Inflammatory macrophage treated with lipopolysaccharide for 1 hour (primary cell): ENCODE measurements at places on chromosomes 7 and 10.

DNA sequence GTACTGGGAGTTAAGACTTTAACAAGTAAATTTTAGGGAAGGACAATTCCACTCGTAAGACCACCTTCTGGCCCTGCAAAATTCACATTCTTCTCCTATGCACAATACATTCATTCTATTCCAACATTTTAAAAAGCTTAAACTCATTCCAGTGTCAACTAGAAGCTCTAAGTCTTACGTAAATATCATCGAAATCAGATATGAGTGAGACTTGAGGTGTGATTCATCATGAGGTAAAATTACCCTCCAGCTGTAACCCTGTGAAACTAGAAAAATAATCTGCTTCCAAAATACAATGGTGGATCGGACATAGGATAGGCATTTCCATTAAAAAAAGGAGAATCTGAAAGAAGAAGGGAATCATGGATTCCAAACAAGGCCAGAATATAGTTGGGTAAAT is 370.3 kb downstream of the CDC14C start:
- no peak for DNase-seq

DNA sequence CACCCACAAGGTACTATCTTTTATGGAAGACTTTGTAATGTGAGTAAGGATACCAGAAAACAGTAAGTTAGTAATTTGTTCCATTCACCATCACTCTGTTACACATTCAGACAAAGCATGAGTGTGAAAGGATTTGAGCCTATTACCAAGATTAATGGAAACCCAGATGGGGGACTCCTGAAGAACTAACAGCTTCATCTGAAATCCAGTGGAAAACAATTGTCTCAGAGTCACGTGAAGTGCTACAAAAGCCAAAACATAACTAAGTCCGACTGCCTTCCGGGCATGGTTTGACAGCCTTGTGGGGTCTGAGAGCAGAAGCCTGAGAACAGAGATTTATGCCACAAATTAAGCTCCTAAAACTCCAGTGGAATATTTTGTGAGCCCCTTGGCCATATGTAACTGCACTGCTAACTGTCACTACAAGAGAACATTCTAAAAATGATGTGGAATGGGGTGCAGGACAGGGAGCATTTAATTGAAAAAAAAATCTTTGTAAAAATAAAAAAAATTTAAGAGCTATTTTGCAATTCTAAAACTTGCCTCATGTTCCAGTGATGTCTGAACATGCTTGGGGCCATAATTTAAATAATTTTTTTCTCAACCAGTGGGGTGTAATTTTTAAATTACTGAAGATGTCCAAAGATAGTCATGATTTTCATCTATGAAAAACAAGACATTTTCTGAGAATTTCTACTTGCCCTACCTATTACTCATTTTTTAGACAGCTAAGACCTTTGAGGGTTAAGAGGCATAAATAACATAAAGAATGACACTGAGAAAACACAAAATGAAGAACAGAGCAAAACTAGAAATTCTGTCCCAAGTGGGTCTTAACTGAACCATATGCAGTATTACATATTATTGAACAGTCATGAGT is 555.0 kb downstream of the INHBA start:
- DNase-seq, result no peak

- no peak for DNase-seq
Measured at GRCh38 chr10:69375307-69376151, 41.2 kb downstream of the TACR2 start.

DNA sequence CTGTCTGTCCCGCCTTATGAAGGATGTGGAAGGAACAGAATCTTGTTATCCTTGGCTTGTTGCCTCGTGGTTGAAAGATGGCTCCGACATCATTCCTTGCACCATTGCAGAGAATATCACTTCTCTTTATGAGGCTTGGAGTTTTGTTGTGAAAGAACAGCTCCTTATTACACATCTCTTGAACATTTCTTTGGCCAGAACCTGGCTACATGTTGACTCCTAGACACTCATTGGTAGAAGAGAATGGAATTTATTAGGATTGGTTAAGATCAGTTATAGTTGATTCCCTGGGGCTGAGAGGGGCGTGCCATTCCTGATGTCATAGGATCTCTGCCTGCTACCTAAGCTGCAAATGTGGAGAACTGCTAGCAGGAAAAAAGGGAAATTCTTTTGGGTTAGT is 180.5 kb upstream of the CTBP2 start:
- DNase-seq, result peak; percentile 4

DNA sequence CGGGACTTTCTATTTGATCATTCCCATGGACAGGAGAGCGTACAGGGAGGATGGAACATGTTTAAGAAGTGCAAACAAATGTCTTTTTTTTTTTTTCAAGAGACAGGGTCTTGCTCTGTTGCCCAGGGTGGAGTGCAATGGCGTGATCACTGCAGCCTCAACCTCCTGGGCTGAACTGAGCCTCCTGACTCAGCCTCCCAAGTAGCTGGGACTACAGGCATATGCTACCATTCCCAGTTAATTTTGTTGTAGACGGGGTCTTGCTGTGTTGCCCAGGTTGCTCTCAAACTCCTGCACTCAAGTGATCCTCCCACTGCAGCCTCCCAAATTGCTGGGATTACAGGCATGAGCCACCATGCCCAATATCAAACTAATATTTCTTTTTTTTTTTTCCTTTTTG is 40.5 kb downstream of the SPDYE5 start:
- DNase-seq, result no peak

- DNase-seq, result no peak
Measured at GRCh38 chr7:127665922-127666321, 13.9 kb downstream of the SND1 start.

GRCh38 chr10:132707776-132708171 is 78.2 kb downstream of the NKX6-2 start:
- no peak for DNase-seq

- peak; percentile 72 for DNase-seq
Measured at GRCh38 chr10:124641282-124642087, 102.7 kb downstream of the FAM53B start.

GRCh38 chr10:119422682-119423509 is 119.6 kb downstream of the RGS10 start:
- DNase-seq, result no peak

- no peak for DNase-seq
Measured at GRCh38 chr7:122217125-122217524, 73.1 kb upstream of the AASS start.

DNA sequence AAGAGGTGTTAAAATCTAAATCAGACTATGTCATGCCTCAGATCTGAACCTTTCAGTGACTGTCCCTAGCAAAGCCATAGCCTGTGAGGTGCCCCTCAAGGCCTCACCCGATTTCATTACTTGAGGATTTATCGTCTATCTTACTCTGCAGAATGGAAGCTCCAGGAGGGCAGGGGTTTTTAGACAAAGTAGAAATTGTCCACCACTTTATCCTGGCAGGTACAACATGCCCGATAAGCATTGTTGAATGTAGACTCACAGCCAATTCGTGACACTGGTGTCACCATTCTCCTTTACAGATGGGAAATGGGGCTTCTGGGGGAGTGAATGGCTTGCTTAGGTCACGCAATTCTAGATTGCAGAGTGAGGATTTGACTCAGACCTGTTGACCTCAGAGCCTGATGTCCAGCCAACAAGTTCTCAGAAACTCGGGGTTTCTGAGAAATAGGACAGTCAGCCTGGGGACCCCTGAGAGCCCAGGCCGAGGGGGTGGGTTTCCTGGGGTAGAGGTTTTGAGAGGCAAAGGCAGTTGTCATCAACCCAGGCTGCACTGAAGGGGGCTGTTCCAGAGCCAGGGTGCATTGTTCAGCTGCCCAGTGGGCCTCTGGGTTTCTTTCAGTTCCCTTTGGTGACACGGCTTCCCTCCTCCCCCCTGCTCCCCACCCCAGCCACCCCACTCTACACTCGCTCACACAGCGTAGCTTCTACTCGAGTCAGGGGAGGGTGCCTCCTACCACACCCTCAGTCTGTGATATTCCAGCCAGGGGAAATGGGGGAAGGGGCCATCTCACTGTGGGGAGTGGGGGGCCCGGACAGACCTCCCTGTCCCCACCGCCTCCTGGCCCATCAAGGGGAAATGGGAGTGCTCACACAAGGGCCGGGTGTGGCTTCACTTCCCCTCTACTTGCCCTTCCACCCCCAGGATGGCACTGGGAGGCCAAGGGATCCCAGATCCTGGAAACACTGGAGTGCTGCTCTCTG is 3.1 kb upstream of the IRF5 start:
- peak; percentile 88 for DNase-seq

DNA sequence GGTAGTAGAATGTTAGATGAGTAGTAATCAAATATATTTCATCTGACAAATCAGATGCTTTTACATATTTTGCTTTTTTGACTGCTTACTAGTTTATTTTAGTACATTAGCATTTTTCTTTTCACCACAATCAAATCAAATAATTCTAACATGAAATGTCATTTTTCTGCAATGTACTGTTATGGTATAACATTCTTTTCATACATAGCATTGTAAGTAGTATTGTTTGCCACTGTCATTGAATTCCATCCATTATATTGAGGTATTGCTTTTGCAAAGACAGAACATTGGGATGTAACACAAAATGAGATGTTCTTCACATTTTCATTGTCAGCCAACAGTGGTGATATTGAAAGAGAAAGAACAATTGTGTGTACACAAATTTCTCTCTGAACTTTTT is 107.4 kb downstream of the TRIL start:
- DNase-seq, result no peak

DNA sequence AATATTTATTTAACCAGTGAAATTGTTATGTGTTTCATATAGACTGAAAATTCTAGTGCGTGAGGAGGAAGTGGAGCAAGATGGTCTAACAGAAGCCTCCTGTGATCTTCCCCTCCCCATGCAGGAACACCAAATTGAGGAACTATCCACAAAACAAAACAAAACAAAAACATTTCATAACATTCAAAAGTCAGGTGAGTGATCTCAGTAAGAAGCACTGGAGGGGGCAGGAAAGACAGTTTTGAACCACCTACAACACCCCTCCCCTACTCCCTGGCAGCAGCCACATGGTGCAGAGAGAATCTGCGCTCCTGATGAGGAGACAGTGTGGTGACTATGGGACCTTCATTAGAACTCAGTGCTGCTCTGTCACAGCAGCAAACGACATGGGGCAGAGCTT is 221.9 kb upstream of the SEMA3C start:
- DNase-seq, result peak; percentile 79

GRCh38 chr7:123594813-123595241 is 6.8 kb upstream of the ASB15 start:
- DNase-seq, result no peak
